ENCODE measurements at places on chromosomes 12 and 14.

DNA sequence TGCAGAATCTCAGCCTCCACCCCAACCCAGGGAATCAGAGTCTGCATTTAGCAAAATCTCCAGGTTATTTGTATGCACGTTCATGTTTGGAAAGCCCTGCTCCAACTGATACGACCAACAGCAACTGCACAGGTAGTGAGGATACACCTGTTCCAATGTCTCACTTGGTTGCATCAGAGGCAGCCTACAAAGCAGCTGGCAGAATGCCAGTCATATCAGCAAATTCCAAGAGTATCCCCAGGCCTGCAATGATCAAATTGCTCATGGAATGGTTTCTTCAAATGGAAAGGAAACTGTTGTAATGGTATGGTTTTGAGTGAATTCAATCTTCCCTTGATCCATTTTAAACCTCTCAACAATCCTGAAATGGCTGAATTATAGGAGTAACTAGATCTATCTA, 75.4 kb downstream of the GRIP1 start:
- no peak for DNase-seq

DNA sequence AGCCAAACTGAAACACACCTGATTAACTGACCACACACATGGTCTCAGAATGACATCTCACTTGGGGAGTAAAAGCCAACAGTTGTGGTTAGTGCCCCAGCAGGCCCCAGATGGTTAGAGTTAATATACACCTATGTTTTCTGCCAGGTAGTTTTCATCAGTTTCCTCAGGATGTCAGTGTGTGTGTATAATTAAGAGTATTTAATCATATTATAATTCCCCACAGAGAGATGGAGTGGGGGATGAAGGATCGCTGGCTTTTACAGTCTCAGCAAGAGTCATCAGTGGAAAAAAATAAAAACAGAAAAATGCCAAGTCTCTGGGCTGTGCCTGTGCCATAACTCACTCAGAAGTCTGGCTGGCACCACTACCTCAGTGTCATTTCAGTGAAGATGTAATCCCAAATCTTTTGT, 412.5 kb downstream of the ZFP36L1 start:
- DNase-seq: no peak

GRCh38 chr12:14332482-14332881, 33.0 kb upstream of the ATF7IP start:
- no peak for DNase-seq

DNA sequence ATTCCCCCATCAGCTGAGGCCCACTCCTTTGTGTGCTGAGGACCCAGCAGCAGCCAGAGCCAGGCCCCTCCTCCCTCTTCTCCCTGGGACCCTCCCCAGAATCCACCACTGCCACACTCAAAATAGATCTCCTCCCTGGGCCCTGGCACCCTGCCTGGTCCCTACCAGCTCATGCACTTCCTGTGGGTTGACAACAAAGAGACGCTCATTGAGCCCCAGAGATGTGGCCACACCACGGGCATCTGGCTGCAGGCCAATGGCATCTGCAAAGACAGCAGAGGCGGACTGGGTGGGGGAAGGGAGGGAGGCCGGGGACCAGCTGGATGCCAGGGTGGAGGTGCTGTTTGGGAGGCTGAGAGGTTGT, 16.0 kb upstream of the ENDOU start:
- peak; percentile 46 for DNase-seq

GRCh38 chr14:53655080-53655785, 301.4 kb downstream of the BMP4 start:
- no peak for DNase-seq

GRCh38 chr14:70665448-70666360, 24.0 kb downstream of the TTC9 start:
- DNase-seq: no peak

DNA sequence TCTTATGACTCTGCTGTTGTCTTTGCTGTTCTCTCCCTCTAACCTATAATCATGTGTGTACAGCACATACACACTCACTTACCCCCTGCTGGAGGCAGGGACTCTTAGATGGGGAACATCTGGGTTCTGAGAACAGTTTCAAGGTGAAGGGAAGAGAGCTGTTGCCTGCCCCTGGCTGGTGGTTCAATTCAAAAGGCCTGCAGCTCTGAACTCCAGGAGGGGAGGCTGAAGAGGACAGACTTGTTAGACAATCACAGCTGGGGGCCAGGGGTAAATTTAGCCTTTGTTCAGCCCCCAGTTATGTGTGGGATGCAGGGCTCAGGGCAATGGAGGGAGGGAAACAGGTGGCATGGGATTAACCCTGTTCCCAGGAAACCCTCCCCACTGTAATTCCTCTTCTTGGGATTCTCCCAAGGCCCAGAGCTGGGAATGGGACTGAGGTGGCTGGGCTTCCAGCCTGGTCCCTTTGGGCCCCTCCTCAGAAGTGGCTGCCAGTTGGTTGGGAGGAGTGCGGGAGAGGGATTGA, 1.9 kb downstream of the MYL6B start:
- no peak for DNase-seq

- DNase-seq: no peak
These were observed 122.5 kb downstream of the SLC15A5 start for GRCh38 chr12:16154990-16155389.

GRCh38 chr12:74646831-74647230, 109.2 kb downstream of the ATXN7L3B start:
- DNase-seq: no peak

GRCh38 chr14:47044841-47045240, 393.3 kb upstream of the RPL10L start:
- no peak for DNase-seq

GRCh38 chr12:124510301-124510970, 57.0 kb downstream of the NCOR2 start:
- no peak for DNase-seq
